ENCODE measurements at places on chromosomes 4 and X.

DNA sequence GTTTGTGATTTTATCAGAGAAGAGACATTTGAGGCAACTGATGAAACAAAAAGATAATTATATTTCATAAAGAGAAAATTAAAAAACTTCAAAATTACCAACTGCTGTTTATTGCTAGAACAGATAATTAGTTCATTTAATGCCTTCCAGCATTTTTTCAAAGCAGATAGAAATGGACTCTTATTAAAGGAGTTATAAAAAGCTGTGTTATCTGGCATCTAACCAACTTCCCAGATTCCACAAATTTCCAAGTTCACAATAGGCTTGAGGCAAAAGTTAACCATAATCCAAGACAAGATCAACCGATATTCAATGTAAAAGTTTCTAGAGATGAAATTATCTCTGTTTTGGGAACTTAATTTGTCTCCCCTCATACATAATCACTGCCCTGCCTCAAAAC, 152.4 kb downstream of the TSPAN5 start:
- no peaks in the 10 kb centered on the region for H3K27me3 ChIP-seq
- no peaks in the 10 kb centered on the region for H3K4me1 ChIP-seq
- H3K4me3 ChIP-seq, result no peak overlapping the region
- no peak for DNase-seq
- H3K27ac ChIP-seq, result no peak overlapping the region
- H3K36me3 ChIP-seq, result no peaks in the 10 kb centered on the region

DNA sequence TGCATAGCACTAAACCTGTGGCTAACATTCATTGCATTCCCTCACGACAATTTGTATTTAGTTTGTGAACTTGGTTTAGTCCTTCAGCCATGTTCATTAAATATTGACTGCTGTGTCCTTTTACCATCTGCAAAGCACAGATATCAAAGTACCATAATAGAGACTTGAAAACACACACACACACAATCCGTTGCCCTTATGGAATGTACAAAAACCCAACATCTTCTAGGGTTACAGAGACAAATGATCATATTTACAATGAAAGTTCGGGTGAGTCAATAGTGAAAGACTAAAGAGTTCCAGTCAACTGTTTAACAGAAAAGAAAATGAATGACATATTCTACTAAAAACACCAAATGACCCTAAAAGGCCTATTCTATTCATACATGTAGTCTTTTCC, 50.8 kb upstream of the TXK start:
- H3K4me3 ChIP-seq, result no peak overlapping the region
- H3K27ac ChIP-seq, result no peak overlapping the region
- no peaks in the 10 kb centered on the region for H3K27me3 ChIP-seq
- no peaks in the 10 kb centered on the region for H3K36me3 ChIP-seq

DNA sequence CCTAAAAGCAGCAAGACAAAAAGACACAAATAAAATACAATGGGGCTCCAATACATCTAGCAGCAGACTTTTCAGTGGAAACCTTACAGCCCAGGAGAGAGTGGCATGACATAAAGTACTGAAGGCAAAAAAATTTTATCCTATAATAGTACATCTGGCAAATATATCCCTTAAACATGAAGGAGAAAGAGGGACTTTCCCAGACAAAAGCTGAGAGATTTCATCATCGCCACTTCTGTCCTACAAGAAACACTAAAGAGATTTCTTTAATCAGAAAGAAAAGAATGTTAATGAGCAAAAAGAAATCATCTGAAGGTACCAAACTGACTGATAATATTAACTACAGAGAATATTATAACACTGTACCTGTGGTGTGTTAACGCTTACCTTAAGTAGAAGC, 86.4 kb downstream of the ANKRD17 start:
- no peak overlapping the region for H3K27ac ChIP-seq
- H3K4me3 ChIP-seq, result no peak overlapping the region
- H3K27me3 ChIP-seq, result no peaks in the 10 kb centered on the region
- no peak for DNase-seq
- H3K36me3 ChIP-seq, result peaks cover 75% of the 10 kb centered on the region

DNA sequence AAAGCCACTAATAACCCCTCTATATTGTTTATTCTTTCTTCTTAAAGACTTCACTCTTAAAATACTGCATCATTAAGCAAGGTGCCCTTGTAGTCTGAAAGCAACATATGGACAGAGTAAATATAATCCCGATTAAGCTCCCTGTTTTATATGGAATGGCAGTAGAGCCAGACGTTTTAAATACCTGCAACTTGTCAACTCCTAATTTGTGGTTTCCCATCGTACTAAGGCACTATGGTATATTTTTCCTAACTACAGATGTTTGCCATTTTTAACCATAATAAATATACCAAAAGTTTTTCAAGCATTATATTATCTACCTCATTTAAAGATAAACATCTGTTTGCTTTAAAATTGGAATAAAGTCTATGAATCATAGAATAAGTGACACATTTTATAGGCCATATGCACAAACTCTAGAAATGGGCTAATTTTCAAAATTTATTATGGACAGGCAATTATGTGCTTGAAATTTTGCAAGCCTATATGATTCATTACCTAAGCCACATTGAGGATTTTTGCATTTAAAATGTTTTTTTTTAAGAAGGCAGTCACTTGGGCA, 194.6 kb downstream of the FRMPD4 start:
- no peak overlapping the region for H3K4me3 ChIP-seq
- H3K36me3 ChIP-seq, result no peaks in the 10 kb centered on the region
- H3K27ac ChIP-seq, result no peak overlapping the region
- H3K27me3 ChIP-seq, result no peaks in the 10 kb centered on the region

DNA sequence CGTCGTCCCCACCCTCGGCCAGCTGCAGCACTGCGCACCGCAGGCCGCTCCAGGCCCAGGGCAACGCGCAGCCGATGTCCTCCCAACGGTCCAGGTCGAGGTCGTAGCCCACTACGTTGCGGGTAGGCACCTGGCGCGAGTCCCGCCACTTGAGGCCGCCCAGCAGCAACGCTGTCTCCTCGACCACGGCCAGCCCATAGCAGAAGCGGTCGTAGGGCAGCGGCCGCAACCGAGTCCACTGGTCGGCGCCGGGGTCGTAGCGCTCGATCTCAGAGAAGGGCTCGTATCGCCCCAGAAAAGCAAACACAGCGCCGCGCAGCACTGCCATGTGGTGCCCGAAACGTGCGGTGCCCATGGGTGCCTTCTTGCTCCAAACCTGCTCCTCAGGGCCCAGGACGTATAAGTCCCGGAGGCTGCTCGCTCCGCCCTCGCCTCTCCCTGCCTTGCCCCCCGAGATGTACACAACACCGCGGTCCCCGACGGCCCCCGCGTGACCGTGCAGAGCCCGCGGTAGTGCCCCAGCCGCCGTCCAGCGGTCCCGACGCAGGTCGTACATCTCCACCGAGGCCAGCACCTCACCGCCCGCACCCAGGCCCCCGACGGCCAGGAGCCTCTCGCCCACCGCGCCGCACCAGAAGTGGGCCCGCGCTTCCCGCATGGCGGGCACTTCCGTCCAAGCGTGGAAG, 2.1 kb downstream of the KLHL34 start:
- H3K4me3 ChIP-seq, result peak overlapping the region; percentile 19
- no peak overlapping the region for H3K27ac ChIP-seq
- H3K36me3 ChIP-seq, result no peaks in the 10 kb centered on the region
- no peak for DNase-seq
